Activated CD4-positive, alpha-beta T cell treated with anti-CD3 and anti-CD28 coated beads for 1 hour (primary cell): ENCODE measurements at places on chromosomes 4 and X.

GRCh38 chr4:26197018-26197779 lies 123.6 kb upstream of the RBPJ start:
- DNase-seq: peak; percentile 57

- DNase-seq: no peak
Measured at GRCh38 chr4:134470544-134470943, 269.0 kb upstream of the PABPC4L start.

DNA sequence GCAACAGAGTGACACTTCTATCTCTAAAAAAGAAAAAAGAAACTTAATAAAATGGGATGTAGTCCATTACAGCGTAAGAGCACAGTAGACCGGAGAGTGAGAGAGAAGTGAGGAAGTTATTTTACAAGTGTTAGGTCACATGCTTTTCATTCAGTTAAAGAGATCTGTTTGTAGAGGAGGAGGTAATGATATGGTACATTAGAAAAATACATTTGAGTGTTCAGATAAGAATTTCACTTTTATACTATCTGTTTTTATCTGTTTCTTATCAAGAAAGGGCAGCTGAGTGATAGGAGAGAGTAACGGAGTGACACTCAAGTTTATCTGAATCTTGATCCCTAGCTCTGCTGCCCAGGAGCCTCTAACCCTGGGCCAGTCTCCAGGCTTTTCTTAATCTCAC lies 38.9 kb downstream of the FNIP2 start:
- no peak for DNase-seq

GRCh38 chr4:107825072-107825824 lies 516 bp downstream of the SGMS2 start:
- no peak for DNase-seq

DNA sequence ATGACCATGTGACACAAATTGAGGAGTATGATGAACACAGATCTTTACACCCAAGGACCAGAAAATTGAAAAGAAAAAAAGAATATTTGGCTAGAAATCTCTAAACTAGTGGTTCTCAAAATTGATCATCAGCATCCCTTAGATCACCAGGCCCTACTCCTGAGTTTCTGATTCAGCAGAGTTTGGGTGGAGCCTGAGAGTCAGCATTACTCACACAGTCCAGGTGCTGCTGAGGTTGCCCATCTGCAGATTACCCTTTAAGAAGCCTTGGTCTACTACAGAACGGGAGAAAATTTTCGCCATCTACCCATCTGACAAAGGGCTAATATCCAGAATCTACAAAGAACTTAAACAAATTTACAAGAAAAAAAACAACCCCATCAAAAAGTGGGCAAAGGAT lies 182.8 kb downstream of the MOSPD2 start:
- no peak for DNase-seq

- no peak for DNase-seq
Measured at GRCh38 chr4:44791831-44792230, 65.5 kb upstream of the GNPDA2 start.

GRCh38 chr4:14752341-14753046 lies 249.8 kb upstream of the CPEB2 start:
- no peak for DNase-seq

DNA sequence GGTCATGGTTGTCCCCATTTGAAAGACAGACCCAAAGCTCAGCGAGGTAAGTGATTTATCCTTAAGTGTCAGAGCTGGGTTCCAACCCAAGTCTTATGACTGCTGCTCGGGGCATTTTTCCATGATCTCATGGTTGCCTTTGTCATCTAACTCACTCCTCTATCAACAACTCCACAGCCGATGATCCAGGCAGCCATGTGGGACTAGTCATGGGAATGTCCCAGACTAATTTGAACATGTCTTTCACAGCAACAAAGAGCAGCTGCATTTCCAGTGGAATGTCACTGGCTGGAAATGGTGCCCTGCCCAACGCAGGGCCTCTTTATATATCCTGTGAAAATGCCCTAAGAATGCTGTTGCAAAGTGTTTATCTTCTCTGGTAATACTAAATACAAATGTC lies 284.8 kb upstream of the PPARGC1A start:
- no peak for DNase-seq

GRCh38 chr4:37847311-37847884 lies 20.9 kb downstream of the PGM2 start:
- no peak for DNase-seq

GRCh38 chrX:103687073-103687695 lies 685 bp upstream of the MORF4L2 start:
- peak; percentile 80 for DNase-seq

DNA sequence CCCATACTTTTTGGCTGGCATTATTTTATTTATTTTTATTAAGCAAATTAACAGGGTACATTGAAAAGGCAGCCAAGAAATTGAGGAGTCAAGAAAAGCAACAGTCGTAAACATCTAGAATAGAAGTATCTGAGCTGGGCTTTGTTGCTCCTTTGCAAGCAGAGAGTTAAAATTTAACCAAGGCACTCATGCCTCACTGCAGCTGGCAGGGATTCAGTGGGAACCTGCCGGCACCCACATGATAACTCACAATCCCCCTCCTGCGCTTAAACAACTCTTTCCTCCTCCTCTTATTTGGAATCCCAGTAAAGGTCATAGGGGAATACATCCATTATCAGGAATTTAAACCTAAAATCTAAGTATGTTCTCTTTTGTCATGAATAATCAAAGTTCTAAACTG lies 115.5 kb downstream of the SOX3 start:
- no peak for DNase-seq

DNA sequence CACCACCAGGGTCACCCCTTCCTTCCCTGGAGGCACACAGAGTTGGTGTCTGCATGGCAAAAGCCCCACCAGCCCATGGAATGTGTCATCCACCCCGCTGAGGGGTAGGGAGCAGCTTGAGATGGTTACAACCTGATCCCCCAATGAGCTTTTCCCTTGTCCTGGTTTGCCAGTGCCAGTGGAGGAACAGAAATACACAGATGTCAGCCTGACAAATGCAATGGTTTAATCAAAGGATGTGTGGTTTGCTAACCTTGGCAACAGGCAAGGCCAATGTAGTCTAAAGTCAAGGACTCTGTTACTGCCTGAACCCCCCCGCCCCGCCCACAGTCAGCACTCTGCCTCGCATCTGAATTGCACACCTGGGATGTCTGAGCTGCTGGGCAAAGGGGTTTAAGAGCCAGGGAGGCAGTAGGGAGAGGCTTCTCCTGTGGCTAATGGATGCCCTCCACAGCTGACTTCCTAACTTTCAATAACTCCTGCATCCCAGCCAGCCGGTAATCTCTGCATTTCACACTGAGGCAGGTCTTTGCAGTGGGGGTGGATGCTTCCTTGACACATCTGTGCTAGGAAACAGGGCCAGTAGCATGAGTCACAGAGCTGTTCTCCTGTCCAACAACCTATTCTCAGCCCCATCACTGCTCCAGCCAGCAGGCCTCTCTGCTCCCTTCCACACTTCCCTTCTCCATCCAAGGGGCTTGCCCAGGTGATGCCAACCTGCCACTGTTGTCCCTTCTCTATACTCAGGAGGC lies 137.5 kb downstream of the AMMECR1 start:
- DNase-seq: no peak

DNA sequence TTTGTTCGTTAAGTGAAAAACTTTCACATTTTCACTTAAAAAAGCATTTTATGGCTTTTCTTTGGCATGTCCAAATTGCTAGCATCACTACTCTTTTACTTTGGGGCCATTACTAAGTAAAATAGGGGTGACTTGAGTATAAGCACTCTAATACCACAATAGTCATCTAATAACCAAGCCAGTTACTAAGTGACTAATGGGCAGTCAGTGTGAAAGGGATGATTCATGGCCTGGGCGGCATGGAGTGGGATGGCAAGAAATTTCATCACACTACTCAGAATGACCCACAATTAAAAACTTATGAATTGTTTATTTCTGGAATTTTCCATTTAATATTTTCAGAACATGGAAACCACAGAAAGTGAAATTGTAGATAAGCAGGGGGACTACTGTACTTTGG lies 60.9 kb downstream of the BMP15 start:
- no peak for DNase-seq

DNA sequence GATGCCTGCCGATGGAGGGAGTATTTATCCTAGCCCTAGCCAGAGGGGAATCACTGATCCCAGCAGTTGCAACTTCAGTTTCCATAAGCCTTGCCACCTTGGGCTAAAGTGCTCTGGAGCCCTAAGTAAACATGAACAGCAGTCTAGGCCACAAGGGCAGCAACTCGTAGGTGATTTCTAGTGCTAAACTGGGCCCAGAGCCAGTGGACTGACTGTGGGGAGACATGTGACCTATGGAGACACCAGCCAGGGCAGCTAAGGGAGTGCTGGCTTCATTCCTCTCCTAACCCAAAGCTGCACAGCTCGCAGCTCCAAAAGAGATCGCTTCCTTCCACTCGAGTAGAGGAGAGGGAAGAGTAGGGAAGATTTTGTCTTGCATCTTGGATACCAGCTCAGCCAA lies 120.8 kb upstream of the MAGEA10 start:
- no peak for DNase-seq

GRCh38 chrX:54721424-54721823 lies 76.6 kb downstream of the ITIH6 start:
- DNase-seq: no peak

DNA sequence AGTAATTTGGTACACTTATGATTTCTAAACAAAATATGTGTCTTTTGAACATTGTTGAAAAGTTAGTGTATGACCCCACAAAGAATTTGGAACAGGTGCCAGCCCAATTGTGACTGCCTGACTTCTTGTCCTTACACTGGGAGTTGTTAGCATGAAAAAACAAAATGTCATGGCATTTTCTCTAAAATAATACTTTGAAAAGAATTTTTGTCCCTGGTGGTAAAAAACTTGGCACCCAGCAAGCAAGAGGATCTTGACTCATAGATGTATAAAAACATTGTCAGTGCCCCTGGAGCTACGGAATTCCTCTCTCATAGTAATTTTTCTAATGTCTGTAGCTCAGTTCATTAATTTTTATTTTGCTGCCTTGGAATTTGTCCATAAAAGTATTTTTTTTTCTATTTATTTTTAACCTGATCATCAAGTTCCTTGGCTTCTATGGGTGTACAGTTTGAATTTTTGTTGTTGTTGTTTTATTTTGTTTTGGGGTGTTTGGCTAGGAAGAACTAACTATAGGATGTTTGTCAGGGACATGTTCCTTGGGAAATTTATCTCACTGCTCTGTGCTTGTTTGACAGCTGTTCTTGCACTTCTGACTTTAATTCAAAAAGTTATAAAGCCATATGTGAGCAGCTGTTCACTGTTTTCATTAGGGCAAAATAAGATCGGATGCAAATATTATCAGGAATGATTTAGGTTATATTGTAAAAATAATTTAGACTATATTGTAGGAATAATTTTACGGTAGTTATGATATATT lies 95.4 kb upstream of the NUDT6 start:
- no peak for DNase-seq

DNA sequence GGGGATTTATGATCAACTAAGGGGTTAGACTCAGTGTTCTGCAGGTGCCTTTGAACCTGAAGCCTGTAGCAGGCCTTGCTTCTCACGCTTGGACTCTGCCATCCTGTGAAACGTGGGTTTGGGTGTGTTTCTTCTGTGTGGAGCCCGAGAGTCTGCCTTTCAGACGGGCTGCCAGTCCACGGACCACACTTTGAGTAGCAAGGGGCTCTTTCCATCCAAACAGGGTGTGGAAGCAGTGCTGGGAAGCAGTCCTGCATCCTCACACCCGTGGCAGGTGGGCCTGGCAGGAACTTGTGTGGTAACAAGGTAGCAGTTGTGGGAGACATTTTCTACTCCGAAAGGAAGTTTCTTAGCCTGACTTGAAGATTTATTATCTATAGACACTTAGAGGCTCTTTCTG lies 22.7 kb downstream of the RGS12 start:
- no peak for DNase-seq

DNA sequence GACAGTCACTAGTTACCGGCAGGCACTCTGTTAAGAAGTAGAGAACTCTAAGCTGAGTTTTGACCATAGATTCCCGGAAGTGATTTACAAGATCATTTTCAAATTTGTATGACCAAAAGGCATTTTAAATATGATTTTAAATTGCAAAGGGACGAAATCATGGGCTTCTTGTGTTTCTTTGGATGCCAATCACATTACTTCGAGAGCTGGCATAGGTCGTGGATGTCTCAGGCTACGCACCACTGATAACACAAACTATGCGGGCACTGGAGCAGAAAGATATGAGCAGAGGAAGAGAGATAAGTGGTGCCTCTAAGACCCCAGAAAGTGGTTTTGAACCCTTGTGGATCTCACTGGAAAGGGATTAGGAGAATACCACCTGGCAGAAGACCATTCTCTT lies 294.2 kb upstream of the FTHL17 start:
- DNase-seq: no peak

DNA sequence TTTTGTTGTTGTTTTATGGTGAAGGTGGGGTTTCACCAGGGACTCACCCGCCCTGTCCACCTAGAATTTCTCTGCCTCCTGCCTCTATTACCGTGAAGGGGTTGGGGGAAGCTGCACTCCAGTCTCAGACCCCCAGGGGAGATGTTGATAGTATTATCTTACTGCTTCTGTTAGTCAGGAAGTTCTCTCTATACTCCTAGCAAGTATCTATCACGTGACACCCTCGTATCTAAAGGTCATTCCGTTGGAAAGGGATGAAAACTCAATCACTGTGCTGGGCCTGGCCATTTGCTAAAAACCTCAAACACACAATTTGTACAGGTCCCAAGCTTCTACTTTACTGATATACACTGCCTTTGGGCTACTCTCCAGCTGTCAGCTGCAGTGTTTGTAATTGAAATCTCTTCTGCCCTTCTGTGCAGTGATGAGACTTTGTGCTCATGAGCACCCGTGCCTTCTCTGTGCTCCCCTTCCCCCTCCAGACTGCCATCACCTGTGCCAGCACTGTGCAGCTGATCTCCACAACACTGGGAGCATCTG lies 188.5 kb upstream of the ANXA3 start:
- DNase-seq: no peak

- no peak for DNase-seq
Measured at GRCh38 chr4:65973186-65973585, 302.9 kb upstream of the EPHA5 start.

DNA sequence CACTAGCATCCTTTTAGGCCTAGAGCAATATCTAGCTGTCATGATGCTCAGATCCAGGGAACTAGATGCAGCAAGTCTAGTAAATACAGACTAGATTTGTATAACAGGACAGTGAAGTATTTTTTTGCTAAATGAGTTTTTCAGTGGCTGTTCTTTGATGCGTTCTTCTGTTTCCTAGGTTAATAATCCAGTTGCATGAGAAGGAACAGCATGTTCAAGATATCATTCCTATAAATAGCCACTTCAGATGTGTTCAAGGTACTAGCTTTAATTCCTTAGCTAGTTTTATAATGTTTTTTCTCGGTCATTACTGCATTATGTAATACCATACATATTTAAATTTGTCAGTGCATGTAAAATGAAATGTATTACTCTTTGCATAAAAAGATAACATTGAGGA lies 4.7 kb downstream of the OCRL start:
- DNase-seq: no peak

- no peak for DNase-seq
Measured at GRCh38 chrX:35244796-35245508, 302.4 kb downstream of the FAM47B start.

GRCh38 chrX:21559417-21559816 lies 98.7 kb downstream of the KLHL34 start:
- no peak for DNase-seq
